ENCODE measurements at places on chromosomes 16 and 17. TPM values are rescaled to one million over a fixed set of nuclear protein-coding genes. Genes with fewer than 3 reads are reported as not detected.

PITPNM3 gene
- polyA plus RNA-seq = 7.7 TPM

NPIPA3 gene
- polyA plus RNA-seq = 1.2 TPM

AANAT gene
- not detected for polyA plus RNA-seq

CNTNAP4 gene
- 0.70 TPM for polyA plus RNA-seq

CTRB1 gene
- polyA plus RNA-seq = not detected

PRDM7 gene
- not detected for polyA plus RNA-seq

LRRC75A gene
- polyA plus RNA-seq = not detected

GOSR2 gene
- 48.6 TPM for polyA plus RNA-seq

NPIPA5 gene
- polyA plus RNA-seq = 10.3 TPM

CEP112 gene
- polyA plus RNA-seq = 2.1 TPM

HAP1 gene
- 0.95 TPM for polyA plus RNA-seq

BPTF gene
- 28.3 TPM for polyA plus RNA-seq

TMC5 gene
- 0.19 TPM for polyA plus RNA-seq

ZNF423 gene
- polyA plus RNA-seq = 0.02 TPM

ACE gene
- polyA plus RNA-seq = 0.05 TPM

GGNBP2 gene
- 84.9 TPM for polyA plus RNA-seq

TBX4 gene
- 0.04 TPM for polyA plus RNA-seq

MPV17L gene
- polyA plus RNA-seq = 0.48 TPM

PYDC1 gene
- polyA plus RNA-seq = not detected

MYL11 gene
- polyA plus RNA-seq = not detected

CDYL2 gene
- 1.6 TPM for polyA plus RNA-seq

B4GALNT2 gene
- polyA plus RNA-seq = 0.32 TPM

OR1E1 gene
- not detected for polyA plus RNA-seq
